Kidney capillary endothelial cell (primary cell): ENCODE measurements at places on chromosomes 4 and X.

- peak; percentile 2 for DNase-seq
Observed at GRCh38 chrX:25206778-25207177, 191.0 kb upstream of the ARX start.

GRCh38 chrX:69152417-69152841 is 12.8 kb downstream of the PJA1 start:
- DNase-seq: peak; percentile 11

GRCh38 chr4:126778348-126778747 is 854.4 kb upstream of the INTU start:
- peak; percentile 50 for DNase-seq

GRCh38 chrX:134418317-134419113 is 41.5 kb upstream of the HPRT1 start:
- DNase-seq: no peak

GRCh38 chr4:95183656-95184408 is 364.9 kb downstream of the UNC5C start:
- DNase-seq: no peak

GRCh38 chr4:127249767-127250108 is 383.0 kb upstream of the INTU start:
- no peak for DNase-seq

DNA sequence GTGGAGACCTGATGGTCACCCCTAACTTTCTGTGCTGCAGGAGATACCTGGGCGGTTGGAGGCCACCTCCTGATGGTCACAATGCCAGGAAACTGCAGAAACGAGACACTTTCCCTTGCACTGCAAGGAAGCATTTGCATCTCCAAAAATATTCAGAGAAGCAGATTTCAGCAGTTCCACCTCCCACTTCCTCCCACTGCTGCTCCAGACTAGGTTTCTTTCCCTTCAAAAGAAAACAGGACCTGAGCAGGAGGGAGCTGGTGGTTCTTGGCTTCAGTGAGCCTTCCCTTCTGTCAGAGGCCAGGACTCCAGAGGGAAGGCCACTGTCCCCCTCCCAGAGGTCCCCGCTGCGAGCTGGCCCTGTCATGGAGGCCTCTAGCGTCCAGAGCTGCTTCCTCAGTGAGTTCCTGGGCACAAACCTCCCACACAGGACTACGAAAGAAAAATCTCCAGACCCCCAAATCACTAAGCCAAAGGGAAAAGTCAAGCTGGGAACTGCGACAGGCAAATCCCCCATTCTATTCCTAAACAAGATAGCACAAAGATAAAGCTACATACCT is 35.9 kb downstream of the GPM6B start:
- DNase-seq: no peak

- no peak for DNase-seq
Observed at GRCh38 chr4:23921447-23921845, 31.6 kb upstream of the PPARGC1A start.
